ENCODE measurements at places on chromosomes 6 and 20. TPM values are rescaled to one million over a fixed set of nuclear protein-coding genes. Genes with fewer than 3 reads are reported as not detected.
A peak's percentile ranks its signal among the peaks of the same experiment; 100 is the strongest.

DNA sequence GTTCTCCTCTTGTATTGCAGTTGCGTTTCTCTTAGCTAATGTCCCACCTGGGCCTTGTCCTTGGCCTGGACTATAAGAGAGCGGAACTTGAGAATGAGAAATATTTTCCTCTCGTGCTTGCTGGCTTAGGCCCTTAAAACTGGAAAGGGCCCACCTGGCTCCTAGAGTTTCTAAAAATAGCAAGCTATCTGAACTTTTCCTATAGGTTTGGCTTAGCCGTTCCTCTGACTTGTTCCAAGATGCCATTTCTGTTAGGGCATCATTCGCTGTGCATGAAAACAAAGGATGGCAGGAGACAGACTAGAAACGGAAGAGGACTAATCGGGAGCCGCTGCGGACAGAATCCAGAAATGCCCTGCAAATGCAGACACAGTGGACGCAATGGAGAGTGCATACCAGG lies 4.5 kb downstream of the RIPOR3 start:
- H3K27me3 ChIP-seq, result peaks cover 23% of the 10 kb centered on the region
- no peak for DNase-seq
- H3K36me3 ChIP-seq, result no peaks in the 10 kb centered on the region
- no peaks in the 10 kb centered on the region for H3K4me1 ChIP-seq
- H3K4me3 ChIP-seq, result no peak overlapping the region
- no peak overlapping the region for H3K27ac ChIP-seq

GRCh38 chr6:155039618-155040017 lies 44.5 kb downstream of the TIAM2 start:
- H3K4me3 ChIP-seq, result no peak overlapping the region
- no peak for DNase-seq
- H3K27me3 ChIP-seq, result no peaks in the 10 kb centered on the region
- no peaks in the 10 kb centered on the region for H3K36me3 ChIP-seq
- H3K27ac ChIP-seq, result no peak overlapping the region

- H3K36me3 ChIP-seq, result no peaks in the 10 kb centered on the region
- DNase-seq, result peak; percentile 53
- no peaks in the 10 kb centered on the region for H3K4me1 ChIP-seq
- no peak overlapping the region for H3K4me3 ChIP-seq
- H3K27me3 ChIP-seq, result no peaks in the 10 kb centered on the region
- H3K27ac ChIP-seq, result no peak overlapping the region
These were observed 253.2 kb downstream of the UST start for GRCh38 chr6:148999929-149000468.

DNA sequence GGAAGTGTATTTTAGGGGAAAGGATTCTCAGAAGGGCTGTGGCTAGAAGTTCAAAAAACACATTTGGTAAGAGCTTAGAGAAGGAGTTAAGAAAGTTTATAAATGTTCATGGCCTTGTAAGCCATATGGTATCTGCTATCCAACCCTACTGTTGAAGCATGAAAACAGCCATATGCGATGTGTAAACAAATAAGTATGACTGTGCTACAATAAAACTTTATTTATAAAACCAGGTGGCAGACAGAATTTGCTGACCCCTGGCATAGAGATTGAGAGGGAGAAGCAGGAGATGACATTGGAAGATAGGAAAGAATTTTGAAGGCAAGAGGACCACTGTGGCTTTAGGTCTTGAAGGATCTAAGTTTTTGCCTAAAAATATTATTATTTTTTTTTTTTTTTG lies 583.5 kb downstream of the DOK5 start:
- no peaks in the 10 kb centered on the region for H3K27me3 ChIP-seq
- H3K36me3 ChIP-seq, result no peaks in the 10 kb centered on the region
- no peak overlapping the region for H3K27ac ChIP-seq
- DNase-seq, result no peak
- no peak overlapping the region for H3K4me3 ChIP-seq

ZBTB46 gene
- 4.3 TPM for total RNA-seq

EYA4 gene
- not detected for total RNA-seq

Data from endothelial cell of umbilical vein (primary cell).